ENCODE measurements at places on chromosomes 12 and 14. TPM values are rescaled to one million over a fixed set of nuclear protein-coding genes. Genes with fewer than 3 reads are reported as not detected.

DNA sequence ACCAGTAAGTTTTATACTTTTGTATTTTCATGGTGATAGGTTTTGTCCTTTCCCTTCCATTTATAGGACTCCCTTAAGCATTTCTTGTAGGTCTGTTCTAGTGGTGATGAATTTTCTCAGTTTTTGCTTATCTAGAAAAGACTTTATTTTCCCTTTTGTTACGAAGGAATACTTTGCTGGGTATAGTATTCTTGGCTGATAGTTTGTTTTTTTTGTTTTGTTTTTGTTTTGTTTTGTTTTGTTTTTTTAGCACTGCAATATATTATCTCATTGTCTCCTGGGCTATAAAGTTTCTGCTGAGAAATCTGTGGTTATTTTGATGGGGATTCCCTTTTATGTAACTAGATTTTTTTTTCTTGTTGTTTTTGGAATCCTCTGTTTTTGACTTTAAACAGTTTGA, 67.7 kb downstream of the FBXO33 start:
- DNase-seq, result no peak

DNA sequence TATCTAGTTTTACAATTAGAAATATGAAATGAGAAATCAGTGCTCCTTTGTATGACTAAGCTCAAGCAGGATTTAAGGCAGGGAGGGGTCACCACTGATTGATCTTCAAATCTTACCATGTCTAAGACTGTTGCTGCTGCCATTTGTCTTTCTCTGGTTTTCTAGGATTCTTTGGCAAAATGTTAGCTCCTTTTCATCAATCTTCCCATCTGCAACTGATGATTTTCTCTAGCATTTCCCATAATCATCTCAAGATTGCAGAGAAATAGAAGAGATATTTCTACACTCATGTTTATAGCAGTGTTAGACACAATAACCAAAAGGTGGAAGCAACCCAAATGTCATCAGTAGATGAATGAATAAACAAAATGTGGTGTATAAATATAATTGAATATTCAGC, 175.0 kb downstream of the RAD51B start:
- DNase-seq, result no peak

The B4GALNT3 gene
- 0.30 TPM for total RNA-seq

GRCh38 chr12:49874142-49874897, 29.4 kb downstream of the FAIM2 start:
- no peak for DNase-seq

All from MG63 (cell line).